ENCODE measurements at places on chromosomes 16 and 17. TPM values are rescaled to one million over a fixed set of nuclear protein-coding genes. Genes with fewer than 3 reads are reported as not detected.

- peak; percentile 86 for DNase-seq
Observed at GRCh38 chr17:57868007-57868909, 18.4 kb upstream of the MRPS23 start.

DNA sequence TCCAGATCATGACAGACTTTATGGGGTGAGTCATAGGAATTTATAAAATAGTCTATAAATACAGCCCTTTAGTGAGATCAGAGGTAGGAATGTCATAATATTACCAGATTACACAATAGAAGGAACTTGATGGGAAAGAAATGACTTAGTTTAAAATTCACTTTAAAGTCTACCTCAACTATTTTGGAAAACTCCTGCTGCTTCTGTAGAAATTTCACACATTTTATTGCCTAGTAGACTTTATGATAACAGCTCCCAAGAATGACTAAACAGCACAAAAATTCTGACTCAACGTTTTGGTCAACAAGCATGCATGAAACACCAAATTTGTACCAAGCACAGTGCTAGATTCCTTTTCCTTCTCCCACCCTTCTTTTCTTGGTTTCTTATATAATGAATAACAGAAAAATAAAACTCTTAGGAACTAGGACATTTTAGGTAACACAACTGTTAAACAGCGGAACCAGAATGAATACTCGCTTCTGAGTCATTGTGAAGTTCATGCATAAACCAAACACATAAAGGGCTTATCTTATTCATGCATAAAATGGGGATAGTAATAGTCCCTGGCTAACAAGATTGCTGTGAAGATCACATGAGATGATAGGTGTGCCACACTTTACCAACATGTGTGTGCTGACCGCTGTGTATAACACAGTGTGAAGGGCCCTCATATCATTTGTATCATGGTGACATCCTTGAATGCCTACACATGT, 243.9 kb downstream of the CDH8 start:
- DNase-seq: no peak

DNA sequence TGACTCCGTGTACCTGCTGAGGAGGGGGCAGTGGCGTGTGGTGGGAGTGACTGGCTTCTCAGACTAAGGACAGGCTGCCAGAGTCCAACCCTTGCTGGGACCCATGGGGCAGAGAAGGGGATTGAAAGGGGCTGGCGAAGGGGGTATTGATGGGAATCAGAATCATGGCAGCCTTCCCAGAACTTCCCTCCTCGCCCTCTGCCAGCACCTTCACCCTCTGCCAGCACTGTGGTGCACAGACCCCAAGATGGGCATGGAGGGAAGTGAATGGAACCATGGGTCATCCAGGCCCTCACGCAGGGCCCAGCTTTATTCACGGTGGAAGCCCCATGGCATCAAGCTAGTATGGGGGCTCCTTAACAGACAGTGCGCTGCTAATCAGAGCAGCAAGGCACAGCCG, 76.8 kb downstream of the IRX5 start:
- DNase-seq: no peak

Gene PDILT
- total RNA-seq: not detected

Gene KCNJ18
- not detected for total RNA-seq
